ENCODE measurements at places on chromosomes 3 and 15.

GRCh38 chr3:161510510-161511260 lies 14.1 kb downstream of the OTOL1 start:
- DNase-seq, result no peak

DNA sequence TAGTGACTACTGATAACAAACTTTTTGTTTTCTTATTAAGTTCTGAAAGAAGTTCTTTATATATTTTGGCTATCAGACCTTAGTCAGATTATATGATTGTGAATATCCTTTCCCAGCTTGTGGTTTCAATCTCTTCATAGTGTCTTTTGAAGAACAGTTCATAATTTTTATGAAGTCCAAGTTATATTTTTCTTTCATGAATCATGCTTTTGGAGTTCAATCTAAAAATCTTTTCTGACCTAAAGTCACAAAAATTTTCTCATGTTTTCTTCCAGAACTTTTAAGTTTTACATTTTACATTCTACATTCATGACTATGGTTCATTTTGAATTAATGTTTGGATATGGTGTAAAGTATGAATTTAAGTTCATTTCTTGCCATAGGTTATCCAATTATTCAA lies 34.2 kb upstream of the OCA2 start:
- no peak for DNase-seq

- no peak for DNase-seq
Observed at GRCh38 chr3:13016721-13017255, 56.4 kb downstream of the IQSEC1 start.

DNA sequence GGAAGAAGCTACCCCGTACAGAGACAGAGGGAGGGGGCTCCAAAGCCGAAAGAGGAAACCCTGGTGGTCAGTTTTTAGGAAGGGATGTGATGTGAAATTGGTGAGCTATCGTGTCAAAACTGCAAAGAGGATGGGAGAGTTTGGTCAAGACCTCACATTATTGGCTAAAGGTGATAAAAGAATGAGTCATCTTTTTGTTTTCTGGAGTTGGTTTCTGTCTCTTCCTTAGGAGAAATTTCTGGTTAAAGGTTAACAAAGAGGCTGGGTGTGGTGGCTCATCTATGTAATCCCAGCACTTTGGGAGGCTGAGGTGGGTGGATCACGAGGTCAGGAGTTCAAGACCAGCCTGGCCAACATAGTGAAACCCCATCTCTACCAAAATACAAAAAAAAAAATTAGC lies 217.8 kb upstream of the CBLB start:
- DNase-seq, result no peak

DNA sequence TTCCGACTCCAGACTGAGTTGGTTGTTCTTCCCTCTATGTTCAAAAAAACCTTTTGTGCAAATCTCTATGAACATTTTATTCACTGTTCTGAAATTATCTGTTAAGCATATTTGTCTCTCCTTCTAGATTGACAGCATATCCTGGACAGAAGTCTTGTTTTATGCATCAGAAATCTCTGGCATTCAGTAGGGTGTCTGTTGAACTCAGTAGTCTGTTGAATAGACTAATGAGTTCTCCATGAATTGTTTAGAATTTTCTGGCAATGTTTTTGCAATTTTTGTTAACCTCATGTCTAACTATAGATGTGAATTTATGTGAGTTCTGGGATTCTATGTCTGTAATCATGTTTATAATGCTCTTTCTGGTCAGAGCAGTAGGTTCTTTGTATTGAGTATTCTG lies 222.5 kb upstream of the KCNMB2 start:
- no peak for DNase-seq

DNA sequence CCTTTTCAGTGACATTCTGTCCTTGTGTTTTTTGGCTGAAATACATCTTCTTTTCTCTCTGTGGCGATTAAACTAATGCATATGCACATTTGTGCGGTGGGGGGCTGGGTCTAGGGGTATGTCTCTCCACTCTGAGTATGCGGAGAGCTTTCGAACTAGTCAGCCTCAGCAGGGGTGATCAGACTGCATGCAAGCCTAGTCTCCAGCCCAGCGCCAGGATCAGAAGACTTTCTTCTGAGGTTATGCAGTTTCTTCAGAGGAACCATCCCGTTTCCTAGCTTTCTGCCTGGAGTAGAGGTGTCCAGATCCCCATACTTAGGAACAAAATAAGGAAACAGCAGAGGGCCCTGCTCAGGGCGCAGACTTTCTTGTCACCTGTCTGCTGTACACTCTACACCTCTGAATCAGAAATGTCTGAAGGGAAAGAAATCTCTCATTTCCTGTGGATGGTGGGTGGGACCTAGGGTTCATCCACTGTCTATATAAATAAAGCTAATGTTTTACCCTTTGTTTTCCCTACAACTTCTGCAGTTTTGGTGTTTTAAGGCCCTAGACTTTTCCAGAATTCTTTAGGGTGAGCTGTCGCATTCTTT lies 230.4 kb downstream of the ABHD5 start:
- no peak for DNase-seq

DNA sequence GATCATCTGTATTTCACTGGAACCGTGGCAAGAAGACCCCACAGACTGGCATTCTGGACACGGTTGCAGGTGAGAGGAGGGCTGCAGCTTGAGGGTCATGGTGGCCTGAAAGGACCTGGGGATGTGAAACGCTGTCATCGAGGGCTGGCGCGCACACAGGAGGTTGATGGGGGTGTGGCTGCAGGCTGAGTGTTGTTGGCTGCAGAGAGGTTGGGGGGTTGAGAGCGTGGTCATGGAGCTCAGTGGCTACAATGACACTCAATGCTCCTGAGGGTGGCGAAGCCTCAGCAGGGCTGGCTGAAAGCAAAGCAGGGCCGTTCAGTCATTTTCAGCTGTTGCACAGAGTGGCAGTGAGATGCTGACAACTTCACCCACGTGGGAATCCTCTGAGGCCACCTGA lies 21.0 kb downstream of the CPN2 start:
- DNase-seq, result no peak

GRCh38 chr15:83692746-83693581 lies 39.0 kb downstream of the ADAMTSL3 start:
- DNase-seq, result no peak

All from CMK (cell line).